HFF-Myc (cell line): ENCODE measurements at places on chromosomes 11 and 22.

DNA sequence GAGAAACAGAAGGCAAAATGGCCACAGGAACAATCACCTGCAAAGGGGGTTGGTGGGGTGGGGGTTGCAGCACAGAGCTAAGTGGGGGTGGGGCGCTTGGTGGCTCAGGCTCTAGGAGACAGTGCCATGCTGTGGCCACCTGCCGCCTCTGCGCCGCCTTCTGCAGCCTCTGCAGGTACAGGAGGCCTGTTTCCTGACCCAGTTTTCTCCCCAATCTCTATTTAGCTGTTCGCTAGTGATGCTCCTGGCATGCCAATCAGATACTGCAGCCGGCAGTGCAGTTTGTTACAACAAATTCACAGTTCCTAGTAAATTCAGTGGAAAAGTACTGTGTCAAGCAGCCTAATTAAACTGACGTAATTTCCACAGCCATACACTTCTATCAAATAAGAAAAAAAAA is 106.4 kb downstream of the SERGEF start:
- DNase-seq: no peak

DNA sequence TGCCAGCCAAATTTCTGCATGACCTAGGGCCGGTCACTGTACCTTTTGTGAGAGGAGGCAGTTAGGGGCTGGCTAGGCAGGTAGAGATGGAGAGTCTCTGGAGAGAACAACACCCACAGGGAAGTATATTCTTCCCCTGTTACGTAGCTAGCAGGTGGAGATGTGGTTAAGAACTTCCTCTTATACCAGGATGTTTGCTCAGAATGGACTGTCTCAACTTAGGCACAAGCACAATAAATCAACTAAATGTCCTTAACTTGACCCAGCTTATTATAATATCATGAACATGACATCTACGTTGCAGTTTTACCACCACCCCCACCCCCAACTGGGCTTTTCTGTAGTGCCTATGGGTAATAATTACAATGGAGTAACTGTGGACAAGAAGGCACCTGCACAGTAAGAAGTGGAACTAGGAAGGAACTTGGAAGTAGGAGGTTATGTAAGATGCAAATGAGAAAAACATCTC is 60.7 kb upstream of the MPEG1 start:
- DNase-seq: no peak

GRCh38 chr22:37309211-37310074 is 27.1 kb downstream of the CYTH4 start:
- DNase-seq: no peak

GRCh38 chr11:59787255-59787588 is 23.4 kb downstream of the MRPL16 start:
- DNase-seq: no peak

DNA sequence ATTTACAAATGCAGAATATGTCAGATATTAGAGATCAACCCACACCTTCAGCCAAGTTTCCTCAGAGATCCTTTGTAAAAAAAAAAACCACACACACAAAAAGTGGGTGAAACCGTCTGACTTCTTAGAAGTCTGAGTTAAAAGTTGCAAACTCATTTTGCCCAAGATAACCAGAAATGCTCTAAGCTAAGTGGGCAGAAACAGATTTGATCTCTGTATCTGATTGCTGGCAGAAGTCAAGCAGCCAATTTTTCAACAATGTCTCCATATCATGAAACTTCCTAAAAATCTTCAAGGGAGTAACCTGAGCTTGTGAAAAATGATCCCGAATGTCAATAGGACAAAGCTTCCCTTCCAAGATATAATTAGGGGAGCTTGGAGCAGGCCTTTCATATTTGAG is 28.6 kb upstream of the ATXN10 start:
- DNase-seq: no peak

DNA sequence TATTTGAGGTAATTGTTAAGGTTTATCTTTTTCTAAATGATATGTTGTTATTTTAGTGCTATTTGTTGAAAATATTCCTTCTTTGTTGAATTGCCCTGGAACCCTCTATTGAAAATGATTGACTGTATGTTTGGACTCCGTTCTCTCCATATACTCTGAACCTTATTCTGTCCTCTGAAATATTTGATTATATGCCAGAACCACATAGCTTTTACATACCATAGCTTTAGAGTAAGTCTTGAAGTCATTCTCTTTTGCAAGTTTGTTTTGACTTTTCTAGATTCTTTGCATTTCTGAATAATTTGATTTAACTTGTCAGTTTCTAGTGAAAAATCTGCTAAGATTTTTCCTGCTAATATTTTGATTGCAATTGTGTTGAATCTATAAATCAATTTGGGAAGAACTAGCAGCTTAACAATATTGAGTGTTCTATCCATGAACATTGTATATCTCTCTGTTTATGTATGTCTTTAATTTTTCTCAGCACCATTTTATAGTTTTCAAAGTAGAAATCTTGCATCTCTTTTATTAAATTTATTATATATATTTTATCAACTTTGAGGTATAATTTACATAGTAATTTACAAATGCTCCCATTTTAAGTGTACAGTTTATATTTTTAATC is 51.7 kb upstream of the PITPNB start:
- DNase-seq: no peak

GRCh38 chr11:90911192-90911591 is 688.3 kb upstream of the CHORDC1 start:
- DNase-seq: no peak

- no peak for DNase-seq
Observed at GRCh38 chr11:131913267-131913666, 542.9 kb downstream of the NTM start.

DNA sequence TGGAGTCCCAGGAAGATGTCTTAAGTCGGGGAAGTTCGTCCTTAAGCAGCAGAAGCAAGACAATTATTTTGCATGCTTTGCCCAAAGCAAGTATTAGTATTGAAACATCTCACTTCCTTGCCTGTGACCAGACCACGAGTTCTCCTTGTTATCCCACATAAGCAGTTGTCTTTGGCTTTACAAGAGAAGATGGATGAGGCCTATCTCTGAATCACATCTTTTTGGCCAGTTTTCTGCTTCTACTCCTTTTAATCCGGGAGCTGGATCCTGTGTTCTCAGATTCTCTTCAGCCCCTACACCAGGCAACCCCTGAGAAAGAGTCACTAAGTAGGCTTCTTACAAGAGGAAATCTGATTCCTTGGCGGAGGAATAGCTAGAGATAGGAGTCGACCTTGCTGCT is 2.1 kb downstream of the SYT9 start:
- no peak for DNase-seq

DNA sequence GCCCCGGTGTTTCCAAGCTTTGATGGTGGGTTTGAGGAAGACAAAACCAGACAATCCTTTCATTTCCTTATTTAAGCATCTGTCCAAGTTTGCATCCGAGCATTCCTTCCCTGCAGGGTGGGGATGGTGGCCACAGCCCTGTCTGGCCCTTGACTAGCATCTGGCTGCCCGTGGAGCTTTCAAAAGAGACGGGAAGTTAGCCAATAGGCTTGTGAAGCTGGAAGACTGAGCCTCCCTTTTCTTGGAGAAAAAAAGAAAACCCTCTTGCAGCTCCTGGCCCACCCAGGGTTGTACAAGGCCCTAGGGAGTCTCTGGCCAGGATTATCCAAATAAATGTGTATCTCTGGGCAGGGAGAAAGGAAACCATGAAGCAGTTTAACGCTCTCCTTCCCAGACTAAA is 60.6 kb downstream of the MICAL2 start:
- DNase-seq: no peak

DNA sequence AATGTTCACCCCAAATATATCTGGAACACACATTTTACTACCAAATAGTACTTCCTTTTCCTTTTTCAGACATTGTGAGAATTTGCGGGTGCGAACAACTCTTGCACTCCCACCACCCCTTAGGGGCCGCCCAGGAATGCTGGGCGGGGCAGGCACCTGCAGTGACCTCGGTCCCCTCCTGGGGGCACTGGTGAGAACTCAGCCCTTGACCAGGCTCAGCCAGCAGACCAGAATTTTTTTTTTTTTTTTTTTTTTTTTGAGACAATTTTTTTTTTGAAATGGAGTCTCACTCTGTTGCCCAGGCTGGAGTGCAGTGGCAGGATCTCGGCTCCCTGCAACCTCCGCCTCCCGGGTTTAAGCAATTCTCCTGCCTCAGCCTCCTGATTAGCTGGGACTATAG is 75.8 kb downstream of the ARHGAP8 start:
- DNase-seq: no peak

GRCh38 chr11:6799402-6799801 is at the start of gene OR6A2:
OR6A2 (minus strand) TSS chr11:6799689; CDS start chr11:6795708, 3,981 bp downstream.
- DNase-seq: no peak

DNA sequence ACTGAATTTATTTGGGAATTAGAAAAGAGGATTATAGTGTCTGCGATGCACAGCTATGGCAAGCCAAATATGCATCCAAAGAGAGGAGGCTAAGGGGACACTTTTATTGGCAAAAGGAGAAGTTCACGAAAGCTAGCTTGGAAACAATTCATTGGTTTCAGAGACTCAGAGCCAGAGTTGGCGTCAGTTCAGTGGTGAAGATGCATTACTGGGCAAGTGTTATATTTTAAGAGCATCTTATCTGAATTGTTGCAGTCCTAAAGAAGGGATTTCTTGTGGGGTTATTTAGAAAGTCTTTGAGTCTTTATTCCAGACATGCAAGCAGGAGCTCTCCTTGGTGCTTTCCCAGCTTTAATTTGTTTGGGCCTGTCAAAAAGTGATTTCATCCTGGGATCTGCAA is 15.0 kb downstream of the CLDN5 start:
- no peak for DNase-seq

- no peak for DNase-seq
Observed at GRCh38 chr11:79059141-79059540, 381.7 kb downstream of the TENM4 start.

GRCh38 chr11:17268902-17269301 is 7.6 kb upstream of the NUCB2 start:
- DNase-seq: no peak

- DNase-seq: no peak
Observed at GRCh38 chr11:134244593-134244992, 8.6 kb downstream of the THYN1 start.

- DNase-seq: no peak
Observed at GRCh38 chr11:67486481-67487195, 3.8 kb downstream of the AIP start.

- no peak for DNase-seq
Observed at GRCh38 chr11:14041040-14041439, 78.5 kb downstream of the SPON1 start.

DNA sequence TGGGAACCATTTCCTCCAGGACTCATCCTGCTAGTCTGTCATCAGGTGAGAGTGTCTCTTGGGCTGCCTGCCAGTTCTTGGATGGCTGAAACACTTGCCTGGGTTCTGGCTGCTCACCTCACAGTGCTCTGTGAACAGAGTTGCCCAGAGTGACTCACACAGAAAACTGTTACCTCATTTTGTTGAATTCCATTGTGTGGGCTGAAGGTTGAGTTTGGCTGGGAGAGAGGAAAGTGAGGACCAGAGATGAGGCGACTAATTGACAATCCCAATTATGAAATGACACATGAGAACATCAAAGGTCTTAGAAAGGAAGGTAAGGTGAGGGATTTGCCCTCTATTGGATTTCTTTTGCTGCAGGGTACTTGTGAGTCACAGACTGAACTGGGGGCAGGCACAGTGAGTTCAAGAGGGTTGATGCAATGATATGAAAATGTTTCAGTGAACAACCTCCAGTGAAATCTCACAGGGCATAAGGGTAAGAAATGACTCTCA is 20.2 kb upstream of the CALCB start:
- no peak for DNase-seq

DNA sequence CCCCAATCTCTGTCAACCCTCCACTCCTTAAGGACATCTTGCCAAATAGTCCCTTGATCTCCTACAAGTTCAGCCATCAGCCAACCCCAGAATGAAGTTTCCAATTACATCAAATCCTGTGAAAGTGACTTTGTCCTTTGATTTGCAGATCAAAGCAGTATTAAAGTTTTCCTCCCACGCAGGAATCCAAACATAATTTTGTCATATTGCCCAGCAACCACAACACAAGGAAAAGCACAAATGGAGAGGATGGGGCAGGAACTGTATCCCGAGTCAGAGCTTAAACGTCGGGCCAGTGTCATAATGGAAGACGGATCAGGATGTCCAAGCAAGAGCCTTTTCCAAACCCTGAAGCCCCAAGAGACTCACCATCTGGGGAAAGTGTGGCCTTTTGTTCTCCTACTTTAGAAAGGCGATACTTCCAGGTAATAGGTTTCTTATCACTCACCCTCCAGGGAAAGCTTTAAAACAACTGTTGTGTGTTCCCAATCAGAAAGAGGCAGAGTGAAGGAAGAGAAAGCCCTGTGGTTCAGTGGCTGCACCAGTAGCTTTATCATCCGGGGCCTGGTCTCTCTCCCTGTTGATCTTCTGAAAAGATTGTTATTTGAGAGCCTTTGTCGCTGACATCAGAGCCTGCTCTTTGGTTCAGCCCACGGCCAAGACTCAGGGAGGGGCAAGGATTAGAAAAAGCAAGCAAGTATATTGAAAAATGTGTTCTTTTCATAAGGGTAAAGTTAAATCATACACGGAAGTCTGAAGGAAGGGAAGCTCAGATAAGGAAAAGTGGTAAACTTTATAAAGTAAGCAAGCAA is 41.7 kb downstream of the EXPH5 start:
- DNase-seq: peak; percentile 30

- no peak for DNase-seq
Observed at GRCh38 chr11:73972187-73972586, 10.5 kb downstream of the UCP2 start.

GRCh38 chr11:38448284-38448683 is 1850.2 kb upstream of the RAG2 start:
- DNase-seq: no peak

DNA sequence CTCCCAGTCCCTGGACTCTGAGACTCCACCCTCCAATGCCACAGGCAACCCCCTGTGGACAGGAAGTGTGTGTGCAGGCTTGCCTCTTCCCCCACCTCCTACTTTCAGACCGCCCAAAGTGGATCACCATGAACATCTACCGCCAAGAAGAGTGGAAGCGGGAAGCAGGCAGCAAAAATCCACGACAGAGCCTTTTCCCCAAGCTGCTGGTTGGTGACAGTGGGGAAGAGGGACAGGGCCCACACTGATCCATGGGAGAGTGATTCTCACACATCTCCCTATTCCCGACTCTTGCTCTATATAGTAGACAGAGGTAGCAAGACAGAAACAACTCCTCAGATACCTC is 53.4 kb upstream of the SPATA19 start:
- DNase-seq: no peak

GRCh38 chr11:103550811-103551210 is 441.6 kb downstream of the DYNC2H1 start:
- DNase-seq: no peak

DNA sequence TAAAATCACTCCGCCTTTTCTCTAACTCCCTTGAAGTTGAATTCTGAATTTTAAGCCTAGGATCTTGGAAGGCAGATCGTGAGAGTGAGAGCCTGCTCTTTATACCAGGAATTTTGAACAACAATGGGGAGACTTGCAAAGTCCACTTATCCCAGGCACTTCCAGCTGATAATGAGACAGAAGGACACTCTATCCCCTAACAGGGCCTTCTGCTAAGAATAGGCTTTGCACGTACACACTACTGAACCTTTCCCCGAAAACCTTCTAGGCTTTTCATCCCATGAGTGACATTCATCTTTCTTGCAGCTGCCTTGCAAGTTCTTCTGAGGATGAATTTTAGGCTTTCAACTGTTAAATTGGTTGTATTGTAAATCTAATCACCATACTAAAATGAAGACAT is 44.0 kb upstream of the WT1 start:
- DNase-seq: no peak

- no peak for DNase-seq
Observed at GRCh38 chr11:120343429-120343828, 7.2 kb downstream of the ARHGEF12 start.

- DNase-seq: no peak
Observed at GRCh38 chr22:43060183-43060582, 29.0 kb downstream of the TTLL1 start.

GRCh38 chr11:11958403-11959231 is 49.8 kb downstream of the DKK3 start:
- no peak for DNase-seq
